ENCODE measurements at places on chromosomes 12 and 14.
A peak's percentile ranks its signal among the peaks of the same experiment; 100 is the strongest.

- no peak for DNase-seq
These were observed 20.1 kb upstream of the DACT1 start for GRCh38 chr14:58617619-58618018.

- DNase-seq: no peak
These were observed 178.9 kb downstream of the KLHL28 start for GRCh38 chr14:44782775-44783238.

- no peak for DNase-seq
These were observed 7.4 kb downstream of the WNT1 start for GRCh38 chr12:48985475-48985897.

DNA sequence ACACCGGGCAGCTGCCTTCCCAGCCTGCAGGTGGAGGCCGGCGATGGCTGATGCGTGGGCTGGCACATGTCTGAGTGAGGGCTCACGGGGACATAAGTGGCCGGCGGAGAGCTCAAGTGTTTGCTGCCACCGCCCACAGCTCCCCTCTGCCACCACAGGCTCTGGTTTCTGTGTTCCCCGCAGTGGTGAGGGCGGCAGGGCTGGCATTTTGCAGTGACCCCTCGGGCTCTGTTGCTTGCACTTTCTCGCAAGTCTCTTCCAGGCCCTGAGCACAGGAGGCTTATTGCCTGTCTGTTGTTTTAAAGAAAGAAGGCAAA is 271.0 kb upstream of the RTL1 start:
- DNase-seq: no peak

DNA sequence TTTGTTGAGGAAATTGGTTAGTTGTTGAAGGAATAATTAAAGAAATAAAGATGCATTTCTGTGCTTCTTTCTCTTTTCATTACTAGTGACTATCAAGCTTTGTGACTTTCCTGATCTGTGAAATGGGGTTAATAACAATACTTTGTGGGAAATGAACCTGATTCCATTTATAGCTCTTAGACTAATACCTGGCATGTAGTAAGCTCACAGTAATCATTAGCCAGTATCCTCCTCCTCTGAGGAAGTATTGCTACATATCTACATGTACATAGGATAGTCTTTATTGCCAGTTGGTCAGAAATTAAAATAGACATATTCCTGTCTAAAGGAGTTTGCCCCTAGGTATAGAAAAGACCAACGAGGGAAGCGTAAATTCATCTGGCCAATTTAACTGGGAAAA is 1.8 kb upstream of the CCDC198 start:
- DNase-seq: no peak

DNA sequence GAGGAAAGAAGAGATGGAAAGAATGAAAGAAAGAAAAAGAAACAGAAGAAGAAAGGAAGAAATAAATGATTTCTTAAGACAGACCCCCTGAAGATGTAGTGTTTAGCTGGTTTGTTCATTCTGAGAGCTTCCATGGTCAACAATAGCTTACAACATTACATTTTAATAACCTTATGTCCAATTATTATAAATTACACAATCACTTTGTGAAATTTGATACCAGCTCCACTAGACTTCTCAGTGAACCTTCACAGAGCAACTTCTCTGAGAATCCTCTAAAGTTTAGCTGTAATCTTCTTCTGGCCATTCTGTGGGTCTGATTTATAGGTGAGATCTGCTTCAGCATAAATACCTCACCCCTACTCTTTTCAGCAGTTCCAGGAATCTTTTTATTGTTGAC is 27.9 kb downstream of the SIX1 start:
- DNase-seq: no peak

DNA sequence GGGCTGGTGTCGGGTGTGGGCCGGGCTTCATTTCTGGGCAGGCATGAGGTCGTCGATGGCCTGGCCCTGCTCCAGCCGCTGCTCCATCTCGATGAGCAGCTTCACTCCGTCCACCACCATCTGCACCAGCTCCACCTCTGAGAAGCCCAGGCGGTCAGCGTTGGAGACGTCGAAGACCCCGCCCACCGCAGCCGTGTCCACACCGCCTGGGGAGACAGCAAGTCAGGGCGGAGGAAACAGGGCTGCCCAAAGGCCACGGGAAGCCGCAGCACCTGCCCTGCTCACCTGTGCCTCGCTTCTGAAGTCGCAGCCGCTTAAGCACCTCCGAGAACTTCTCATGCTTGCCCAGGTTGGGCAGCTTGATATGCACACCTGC is 2.8 kb downstream of the CKB start:
- DNase-seq: no peak

- no peak for DNase-seq
These were observed 17.8 kb upstream of the MLEC start for GRCh38 chr12:120668868-120669840.

- no peak for DNase-seq
These were observed 14.5 kb upstream of the PSMD9 start for GRCh38 chr12:121874071-121874470.

- DNase-seq: no peak
These were observed 330.9 kb downstream of the FOXG1 start for GRCh38 chr14:29097476-29097875.

DNA sequence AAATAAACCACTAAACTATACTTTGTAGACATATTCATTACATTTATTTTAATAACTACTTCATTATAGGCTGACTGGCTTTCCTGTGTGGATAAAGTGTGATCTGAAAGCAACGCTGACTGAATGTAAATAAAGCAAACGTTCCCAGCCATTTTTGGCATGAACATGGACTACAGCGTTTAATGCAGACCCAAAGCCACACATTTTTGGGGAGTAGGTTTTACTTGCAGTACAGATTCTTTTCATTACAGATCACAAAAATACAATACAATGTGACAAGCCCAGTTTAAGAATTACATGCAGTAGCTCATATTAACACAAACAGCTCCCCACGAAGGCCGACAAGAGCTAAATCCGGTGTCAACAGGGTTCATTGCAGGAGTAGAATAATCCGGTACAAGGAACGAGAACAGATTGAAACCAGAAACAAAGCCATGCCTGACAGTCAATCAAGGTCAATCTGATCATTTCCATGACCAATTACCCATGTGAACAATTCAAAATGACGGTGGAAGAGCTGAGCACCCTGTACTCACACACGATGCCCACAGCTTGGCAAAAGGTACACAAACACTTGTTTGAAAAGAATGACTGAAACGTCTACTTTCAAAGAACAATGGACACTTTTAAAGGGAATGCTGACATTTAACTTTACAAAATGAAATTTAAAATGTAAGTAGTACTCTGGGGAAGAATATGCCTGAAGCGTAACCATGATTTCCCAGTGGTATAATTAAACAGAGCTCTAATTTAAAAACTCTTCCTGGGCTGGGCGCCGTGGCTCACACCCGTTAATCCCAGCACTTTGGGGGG is 5.3 kb downstream of the BAG5 start:
- DNase-seq: no peak

- DNase-seq: no peak
These were observed 370.7 kb downstream of the TMTC2 start for GRCh38 chr12:83057436-83057835.

GRCh38 chr12:38903596-38903995 is 1.8 kb downstream of the CPNE8 start:
- DNase-seq: no peak

DNA sequence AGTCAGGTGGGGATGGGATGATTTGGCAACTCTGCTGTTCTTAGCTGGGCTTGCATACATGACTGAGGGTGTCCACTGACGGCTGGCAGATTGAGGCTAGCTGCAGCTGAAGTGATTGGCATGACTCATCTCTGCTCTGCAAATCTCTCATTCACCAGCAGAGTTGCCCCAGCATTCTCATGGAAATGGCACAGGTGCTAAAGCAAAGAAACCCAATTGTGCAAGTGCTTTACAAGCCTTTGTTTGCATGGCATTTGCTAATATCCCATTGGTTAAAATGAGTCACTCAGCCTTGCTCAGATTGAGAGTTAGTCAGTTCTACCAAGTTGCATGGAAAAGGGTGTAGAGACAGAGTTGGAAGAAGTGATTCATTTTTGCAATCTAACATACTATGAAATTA is 389.7 kb upstream of the FAR2 start:
- no peak for DNase-seq

DNA sequence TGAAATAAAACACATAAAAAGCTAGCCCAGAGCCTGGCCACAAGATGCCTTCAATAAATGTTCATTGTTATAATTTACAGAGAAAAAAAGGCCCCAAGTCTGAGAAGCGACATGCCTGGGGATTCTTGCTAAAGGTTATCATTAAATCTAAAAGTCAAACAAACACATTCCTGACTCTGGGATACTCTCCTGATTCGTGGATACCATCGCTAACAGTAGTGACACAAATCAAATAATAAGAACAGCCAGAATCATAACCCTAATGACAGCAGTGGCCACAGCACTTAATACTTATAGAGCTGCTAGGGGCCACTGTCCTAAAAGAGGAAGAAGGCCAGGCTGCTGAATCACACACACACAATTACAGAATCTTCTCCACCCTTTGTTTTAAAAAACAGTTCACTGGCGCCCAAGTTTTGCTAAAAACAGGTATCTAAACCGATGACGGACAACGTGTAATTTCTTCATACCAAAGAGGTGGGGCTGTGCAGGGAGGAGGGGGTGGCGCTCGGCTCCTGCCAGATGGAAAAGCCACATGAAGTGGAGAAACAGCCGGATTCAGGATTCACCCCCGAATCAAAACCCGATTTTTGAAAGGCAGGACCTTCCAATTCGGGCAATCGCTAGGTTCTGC is 1.2 kb downstream of the CLIP1 start:
- DNase-seq: peak; percentile 33

- peak; percentile 57 for DNase-seq
These were observed 33.7 kb downstream of the FGFR1OP2 start for GRCh38 chr12:26971963-26972362.

- no peak for DNase-seq
These were observed 38.9 kb upstream of the LRP6 start for GRCh38 chr12:12305568-12306300.

- DNase-seq: no peak
These were observed 101.6 kb downstream of the SLC25A47 start for GRCh38 chr14:100424504-100425428.

GRCh38 chr12:26646571-26646970 is 186.4 kb downstream of the ITPR2 start:
- DNase-seq: no peak

DNA sequence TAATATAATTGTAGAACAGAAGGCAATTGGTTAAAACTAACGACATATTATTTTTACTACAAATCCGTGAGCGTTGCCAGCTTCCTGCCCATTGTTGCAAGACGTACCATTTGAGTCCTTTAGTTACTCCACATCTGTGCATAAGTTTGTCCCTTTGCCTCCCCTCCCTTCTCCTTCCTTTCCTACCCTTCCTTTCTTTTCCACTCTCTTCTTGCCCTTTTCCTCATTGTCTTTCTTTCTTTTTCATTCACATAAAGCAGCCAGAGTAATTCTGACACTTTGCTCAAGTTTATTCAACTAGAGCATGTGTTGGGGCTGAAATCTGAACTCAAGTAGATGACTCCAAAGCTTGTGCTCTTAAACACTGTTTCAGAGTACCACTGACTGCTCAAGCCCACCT is 239.1 kb downstream of the FOXG1 start:
- DNase-seq: no peak

- no peak for DNase-seq
These were observed 59.5 kb upstream of the FUT8 start for GRCh38 chr14:65352964-65353530.

GRCh38 chr12:118136559-118137003 is 657 bp downstream of the PEBP1 start:
- peak; percentile 46 for DNase-seq

DNA sequence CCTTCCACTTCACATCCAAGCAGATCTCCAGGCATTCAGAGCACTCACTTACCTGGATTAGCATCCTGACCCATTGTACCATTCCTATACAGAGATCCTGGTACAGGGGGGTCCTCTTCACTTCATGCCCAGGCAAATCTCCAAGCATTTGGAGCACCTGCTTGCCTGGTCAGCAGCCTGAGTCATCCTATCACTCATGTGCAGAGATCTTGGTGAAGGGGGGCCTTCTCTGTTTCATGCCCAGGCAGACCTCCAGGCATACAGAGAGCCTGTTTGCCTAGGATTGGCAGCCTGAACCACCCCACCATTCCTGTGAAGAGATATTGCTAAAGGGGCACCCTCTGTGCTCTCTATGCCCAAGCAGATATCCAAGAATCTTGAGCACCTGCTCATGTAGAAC is 111.1 kb upstream of the CCDC175 start:
- no peak for DNase-seq

GRCh38 chr14:100709289-100710284 is 17.1 kb upstream of the DLK1 start:
- peak; percentile 16 for DNase-seq

- no peak for DNase-seq
These were observed 215.4 kb downstream of the PELI2 start for GRCh38 chr14:56333359-56334292.

- DNase-seq: peak; percentile 25
These were observed 64.1 kb downstream of the SYNE3 start for GRCh38 chr14:95452176-95452892.

DNA sequence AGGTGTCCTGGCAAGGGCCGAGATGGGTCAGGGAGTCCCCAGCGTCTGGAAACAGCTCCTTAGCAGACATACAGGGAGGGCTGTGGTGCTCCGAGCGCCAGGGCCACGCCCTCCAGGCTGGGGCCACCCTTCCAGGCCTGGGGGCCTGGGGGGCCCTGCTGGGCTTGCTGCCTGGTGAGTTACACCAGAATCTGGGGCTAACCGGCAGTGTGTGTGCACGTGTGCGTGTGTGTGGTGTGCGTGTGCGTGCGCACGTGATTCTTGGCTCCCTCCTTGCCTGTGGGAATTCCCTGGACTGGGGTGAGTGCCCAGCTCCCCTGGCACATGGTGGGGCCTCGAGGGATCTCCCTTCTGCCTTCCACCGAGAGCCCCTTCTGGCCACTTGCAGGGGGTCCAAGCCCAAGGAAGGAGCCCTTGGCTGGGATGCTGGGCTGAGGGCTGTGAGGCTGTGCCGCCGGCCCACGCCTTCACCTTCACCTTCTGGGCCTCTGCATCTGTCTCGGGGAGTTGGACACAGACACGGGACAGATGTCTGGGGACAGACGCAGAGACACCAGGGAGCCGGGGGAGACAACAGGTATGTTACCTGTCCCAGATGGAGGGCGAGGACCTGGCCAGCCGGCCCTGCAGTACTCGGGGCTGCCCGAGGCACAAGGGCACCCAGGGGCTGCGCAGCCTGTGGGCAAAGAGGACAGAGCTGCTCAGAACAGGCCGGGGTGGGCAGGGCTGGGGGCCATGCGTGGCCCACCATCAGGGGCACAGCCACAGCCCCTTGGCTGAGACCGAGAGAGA is 37.2 kb downstream of the BEGAIN start:
- no peak for DNase-seq

DNA sequence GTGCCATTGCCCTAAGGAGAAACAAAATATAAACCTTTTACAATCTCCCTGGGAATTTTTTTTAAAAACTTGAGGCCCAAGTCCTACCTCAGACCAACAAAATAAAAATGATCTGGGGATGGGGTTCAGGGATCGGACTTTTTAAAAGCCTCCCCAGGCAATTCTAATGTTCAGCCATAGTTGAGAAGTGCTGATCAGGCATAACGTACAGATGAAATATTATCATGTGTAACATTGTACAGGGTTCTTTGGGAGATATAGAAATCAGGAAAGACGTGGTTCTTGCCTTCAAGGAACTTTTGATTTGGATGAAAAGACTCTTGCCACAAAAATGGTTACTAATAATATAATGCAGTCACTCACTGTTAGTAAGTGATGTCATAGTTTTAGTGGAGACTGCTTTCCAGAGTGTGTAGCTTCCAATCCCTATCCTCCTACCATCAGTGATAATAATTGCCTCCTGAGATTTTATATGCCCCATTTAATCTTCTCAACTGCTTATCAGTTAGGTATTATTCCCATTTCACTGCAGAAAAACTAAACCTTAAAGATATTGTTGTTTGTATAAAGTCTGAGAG is 135.6 kb downstream of the BRMS1L start:
- no peak for DNase-seq

- no peak for DNase-seq
These were observed 10.4 kb upstream of the SYCP3 start for GRCh38 chr12:101749657-101750056.

Data from CD4-positive, alpha-beta T cell treated with Interleukin-17A for 4 hours (primary cell).